ENCODE measurements at places on chromosomes 2 and 18. TPM values are rescaled to one million over a fixed set of nuclear protein-coding genes. Genes with fewer than 3 reads are reported as not detected.

Gene ALPP
- not detected for total RNA-seq

Gene EGR4
- total RNA-seq: not detected

Gene DNAJC5G
- total RNA-seq: not detected

Gene RBKS
- 0.89 TPM for total RNA-seq

Gene CELF4
- not detected for total RNA-seq
